Activated CD8-positive, alpha-beta T cell treated with anti-CD3 and anti-CD28 coated beads, Interleukin-2, amount 10 ng/mL, durations not matched to agents 7 days and 5 days (primary cell): ENCODE measurements at places on chromosomes 1 and 21.

DNA sequence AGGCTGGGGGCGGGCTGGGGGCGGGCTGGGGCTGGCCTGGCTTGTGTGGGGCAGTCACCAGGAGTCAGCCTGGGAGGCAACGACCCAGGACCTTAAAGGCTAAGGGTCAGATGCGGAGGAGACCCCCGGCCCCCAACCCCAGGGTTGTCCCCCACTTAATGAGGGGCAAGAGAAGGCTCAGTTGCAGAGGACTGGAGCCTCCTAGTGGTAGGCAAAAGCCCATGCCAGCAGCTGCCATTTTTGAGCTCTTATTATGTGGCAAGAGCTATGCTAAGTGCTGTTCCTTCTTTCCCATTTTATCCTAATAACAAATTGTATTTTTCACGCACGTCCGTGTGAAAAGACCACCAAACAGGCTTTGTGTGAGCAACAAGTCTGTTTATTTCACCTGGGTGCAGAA, 8.0 kb downstream of the KIAA1614 start:
- DNase-seq: no peak

- no peak for DNase-seq
Measured at GRCh38 chr1:153742411-153743142, 14.7 kb downstream of the INTS3 start.

DNA sequence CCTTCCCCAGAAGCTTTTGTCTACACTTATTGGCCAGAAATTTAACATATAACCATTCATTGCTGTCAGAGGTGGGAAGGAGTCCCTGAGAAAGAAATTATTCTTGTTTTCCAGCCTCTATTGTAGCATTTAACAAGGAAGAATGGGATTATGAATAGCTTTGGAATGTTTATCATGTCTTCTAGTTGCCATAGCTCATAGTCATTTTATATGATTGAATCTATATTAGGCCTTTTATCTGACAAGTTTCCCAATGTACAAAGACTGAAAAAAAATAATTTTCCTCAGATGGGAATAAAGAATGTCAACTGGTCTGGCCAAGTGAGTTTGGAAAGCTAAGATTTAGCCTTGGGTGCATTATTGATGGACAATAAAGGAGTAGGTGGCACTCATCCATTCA, 28.3 kb downstream of the PTPRC start:
- DNase-seq: no peak

DNA sequence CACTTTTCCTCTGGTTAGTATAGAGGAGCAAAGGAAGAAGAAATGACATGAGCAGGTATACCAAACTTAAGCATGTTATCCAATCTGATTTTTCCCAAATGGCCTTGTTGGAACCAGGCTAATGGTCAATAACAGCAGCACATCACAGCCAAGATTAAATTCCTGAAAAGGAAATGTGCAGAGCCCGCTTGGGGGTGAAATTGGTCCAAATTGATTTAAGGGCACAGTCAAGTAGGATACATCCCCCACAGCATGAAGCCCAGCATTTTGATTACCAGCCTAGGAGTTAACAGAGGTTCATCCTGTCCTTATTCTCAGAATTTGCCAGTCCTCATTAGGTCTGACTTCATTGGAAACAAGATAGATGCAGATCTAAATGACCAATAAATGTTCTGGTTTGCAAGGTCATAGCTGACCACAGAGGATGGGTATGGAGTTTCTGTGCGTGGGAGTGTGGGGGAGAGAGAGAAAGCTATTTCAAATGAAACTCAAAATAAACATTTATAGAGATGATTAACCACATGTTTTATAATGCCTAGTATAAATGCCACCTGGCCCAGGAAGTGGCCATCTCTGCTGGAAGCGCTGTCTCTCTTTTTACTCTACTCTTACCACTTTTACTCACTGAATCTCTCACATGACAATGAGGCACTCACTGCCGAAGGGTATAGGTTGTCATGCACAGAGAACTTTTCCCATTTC, 38.7 kb downstream of the RGS5 start:
- no peak for DNase-seq

GRCh38 chr1:28111157-28111556, 22.7 kb upstream of the EYA3 start:
- no peak for DNase-seq

DNA sequence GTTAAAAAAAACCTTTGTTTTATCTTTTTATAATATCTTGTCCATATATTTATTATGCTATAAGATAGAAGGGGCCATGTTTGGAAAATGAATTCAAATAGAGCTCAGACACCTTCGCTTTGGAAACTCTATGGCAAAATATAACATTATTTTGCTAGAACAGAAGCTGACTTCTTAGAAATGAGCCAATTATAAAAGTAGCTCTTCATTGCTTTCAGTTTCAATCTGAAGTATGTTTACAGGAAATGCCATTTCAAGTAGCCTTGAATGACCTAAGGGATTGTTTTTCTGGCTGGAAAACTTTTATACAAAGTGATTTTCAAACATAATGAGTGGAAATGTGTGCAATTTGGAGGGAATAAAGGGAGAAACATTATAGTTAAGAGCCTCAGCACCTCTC, 37.8 kb upstream of the GBP5 start:
- DNase-seq: no peak

GRCh38 chr1:60664086-60664625, 418.2 kb upstream of the NFIA start:
- no peak for DNase-seq

- DNase-seq: no peak
Measured at GRCh38 chr1:205066141-205066818, 18.0 kb downstream of the TMEM81 start.

- no peak for DNase-seq
Measured at GRCh38 chr1:44223187-44223610, 9.9 kb downstream of the DMAP1 start.

DNA sequence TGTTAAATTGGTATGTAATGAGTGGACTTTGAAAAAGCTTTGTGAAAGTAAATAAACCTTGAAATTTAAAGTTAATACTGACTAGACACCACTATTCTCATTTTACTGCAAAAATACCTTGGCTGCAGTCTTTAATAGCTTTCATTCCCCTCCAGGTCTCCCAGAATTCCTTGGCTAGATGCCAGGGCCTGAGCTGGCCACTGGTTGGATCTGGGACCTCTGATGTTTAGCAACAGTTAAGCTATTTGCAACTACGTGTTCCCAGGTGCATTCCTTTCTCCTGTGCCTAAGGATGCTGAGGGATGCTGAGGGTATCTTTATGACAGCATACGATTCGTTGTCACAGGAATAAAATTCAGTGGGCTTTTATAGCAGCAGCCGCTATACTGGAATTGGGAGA, 938.7 kb downstream of the TTLL7 start:
- no peak for DNase-seq

DNA sequence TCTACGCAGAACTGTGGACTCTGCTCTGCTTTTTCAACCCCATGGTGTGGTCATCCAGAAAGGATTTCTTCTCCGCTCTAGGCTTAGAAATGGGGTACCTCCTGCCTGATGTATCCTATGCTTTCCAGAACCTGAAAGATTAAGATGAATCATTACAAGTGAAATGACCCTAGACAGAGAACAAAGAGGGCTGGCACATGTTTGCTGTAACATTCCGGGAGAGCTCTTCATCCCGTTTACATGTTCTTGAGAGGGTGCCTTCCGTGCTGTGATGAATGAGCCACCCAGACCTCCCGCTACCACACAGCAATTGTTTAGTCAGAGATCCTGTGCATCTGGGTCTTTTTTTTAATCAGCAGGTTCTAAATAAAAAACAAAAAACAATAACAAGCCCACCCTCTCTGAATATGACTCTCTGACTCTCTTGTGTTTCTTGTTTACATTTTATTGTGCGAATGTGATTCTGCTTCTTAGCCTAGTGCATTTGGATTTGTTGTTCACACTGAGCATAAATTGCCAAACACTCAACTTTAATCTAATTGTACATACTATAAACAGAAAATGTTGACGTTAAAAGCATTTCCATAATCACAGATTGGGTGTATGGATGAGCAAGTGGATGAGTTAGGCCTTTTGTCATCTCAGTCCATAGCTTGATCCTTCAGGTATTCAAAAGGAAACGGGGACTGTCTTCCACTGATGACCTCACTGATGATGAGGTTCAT, 87.1 kb downstream of the GPR88 start:
- no peak for DNase-seq

DNA sequence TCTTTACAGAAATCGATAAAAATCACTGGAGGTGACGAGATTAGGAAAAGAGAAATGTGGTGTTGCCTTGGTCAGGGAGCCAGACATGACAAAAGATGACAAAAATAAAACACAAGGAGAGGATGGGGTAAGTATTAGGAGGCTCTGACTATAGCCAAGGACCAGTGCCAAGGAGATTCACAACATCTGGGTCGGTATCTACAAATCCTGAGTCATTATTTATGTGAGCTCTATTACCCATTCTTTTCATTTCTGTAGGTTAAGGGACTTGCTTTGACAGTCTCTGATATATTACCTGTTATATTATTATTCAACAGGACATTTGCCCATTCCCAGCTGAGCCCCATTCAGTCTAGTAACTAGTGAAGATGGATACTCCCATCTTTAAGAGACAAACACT, 120.8 kb downstream of the TYW3 start:
- no peak for DNase-seq

DNA sequence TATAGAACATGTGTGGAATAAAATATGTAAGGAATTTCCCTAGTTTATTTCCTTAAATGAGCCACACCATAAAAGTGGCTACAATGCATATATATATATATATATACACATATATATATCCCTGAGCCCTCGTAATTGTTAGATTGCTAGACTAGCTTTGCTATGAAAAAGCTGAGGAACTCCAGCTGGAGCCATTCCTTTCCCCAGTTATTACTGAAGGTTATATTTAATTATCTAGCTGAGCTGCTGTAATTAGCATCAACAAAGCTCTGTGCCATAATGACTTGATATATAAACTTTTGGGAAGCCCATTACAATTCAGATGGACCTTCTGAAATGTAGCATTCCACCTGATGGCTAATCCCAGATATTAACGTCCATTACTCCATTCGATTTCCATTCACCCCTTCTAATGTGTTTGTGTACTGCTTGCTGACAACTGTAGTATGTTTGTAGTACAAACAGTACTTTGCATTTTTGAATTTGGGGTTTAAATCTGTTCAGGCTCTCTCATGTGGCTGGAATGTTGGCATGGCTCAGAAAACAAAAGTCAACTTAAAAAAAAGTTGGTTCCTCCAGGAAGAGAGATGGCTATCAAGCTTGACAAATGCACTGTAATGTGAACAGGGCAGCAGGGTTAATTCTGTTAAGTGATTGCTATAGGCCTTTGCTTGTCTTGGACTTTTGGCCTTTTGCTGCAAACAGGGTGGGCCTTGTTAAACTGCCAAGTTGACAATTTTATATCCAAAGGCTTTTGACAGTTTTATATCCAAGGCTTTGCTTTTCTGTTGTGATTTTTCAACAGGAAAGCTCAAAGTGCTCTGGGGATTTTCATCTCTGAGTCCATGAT, 170.0 kb downstream of the LTN1 start:
- DNase-seq: no peak

GRCh38 chr1:179637211-179637860, 45.7 kb downstream of the TDRD5 start:
- DNase-seq: no peak

DNA sequence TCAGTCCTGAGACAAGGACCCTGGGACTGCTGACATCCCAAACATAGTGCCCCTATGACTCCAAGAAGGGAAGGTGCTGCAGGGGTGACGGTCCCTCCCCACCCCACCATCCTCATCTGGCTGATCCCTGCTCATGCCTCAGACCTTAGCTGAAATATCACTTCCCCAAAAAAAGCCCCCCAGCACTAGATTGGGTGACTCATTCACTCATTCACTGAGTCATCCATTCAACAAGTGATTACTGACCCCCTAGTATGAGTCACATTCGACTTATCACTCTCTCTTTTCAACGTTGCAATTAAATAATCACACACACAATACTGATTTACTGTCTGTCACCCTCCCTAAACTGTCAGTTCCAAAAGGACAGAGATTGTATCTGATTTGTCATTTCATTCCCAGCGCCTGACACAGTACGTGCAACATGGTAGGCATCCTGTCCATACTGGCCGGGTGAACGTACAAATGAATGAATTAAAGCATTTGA, 48.6 kb downstream of the HIVEP3 start:
- no peak for DNase-seq

GRCh38 chr1:39258146-39258924, 53.8 kb downstream of the MACF1 start:
- peak; percentile 69 for DNase-seq

DNA sequence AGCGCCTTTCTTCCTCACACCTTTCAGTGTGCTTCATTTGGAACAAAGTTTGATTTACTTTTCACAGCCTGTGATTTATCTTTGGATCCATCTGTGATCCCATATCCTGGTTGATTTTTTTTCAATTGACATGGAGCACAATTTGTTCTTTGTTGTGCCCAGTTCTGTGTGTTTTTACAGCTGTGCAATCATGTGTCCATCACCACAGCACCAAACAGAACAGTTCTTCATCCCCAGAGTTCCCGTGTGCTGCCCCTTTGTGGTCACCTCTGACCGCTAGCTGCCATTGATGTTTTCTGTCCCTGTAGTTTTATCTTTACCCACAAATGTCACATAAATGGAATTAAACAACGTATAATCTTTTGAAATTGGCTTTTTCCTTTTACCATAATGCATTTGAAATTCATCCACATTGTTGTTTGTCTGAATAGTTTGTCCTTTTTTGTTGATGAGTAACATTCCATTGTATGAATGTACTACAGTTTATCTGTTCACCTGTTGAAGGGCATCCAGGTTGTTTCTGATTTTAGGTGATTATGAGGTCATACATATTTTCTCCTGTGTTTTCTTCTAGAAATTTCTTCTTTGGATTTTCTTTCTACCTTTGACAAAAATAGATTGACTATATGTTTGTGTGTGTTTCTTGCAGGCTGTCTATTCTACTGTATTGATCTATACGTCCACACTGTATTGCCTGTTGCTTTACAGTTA, 17.4 kb downstream of the MIGA1 start:
- no peak for DNase-seq

- DNase-seq: no peak
Measured at GRCh38 chr21:46361935-46362334, 38.0 kb downstream of the PCNT start.

GRCh38 chr1:37792943-37793686, 532 bp upstream of the MANEAL start:
- no peak for DNase-seq

DNA sequence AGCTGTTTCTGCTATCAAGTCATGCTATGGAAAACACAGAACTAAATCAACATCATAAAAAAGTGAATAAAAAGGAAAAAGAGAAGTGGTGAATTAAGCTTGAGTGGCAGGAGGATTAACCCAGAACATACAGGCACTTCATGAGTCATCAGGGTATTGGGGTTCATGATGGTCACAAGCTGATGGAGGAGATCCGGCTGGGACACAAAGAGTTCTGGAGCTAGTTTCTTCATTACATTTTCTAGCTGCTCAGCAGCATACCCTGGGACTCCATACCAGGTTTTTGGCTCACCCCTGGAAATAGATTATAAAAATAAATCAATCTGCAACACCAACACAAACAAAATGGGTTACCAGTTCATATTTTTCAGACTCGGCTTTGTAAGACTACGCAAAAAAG, 42.5 kb upstream of the SYT2 start:
- no peak for DNase-seq
